ENCODE measurements at places on chromosomes 11 and 22.

DNA sequence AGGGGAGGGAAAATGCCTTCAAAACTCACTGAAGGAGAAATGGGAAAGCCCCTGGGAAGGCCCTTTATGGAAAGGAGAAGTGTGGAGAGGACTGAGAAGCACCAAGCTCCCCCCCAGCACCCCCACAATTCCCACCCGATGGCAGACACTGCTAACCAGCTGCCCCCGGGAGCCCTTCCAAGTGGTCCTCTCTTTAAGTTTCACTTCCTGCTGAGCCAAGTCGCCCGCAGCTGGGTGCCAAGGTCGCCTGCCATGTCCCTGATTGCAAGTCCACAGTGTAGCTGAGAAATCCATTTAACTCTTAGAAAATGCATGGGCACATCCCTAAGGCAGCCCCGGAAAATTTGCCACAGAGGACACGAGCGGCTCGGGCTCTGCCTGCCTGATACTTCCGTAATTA, 68.2 kb downstream of the GALNT18 start:
- no peak for DNase-seq

- DNase-seq = no peak
These were observed at the start of gene APOL4 for GRCh38 chr22:36201630-36202319. TSS of gene APOL4 (minus strand) at chr22:36201809. CDS start at chr22:36201734, 75 bp downstream.

DNA sequence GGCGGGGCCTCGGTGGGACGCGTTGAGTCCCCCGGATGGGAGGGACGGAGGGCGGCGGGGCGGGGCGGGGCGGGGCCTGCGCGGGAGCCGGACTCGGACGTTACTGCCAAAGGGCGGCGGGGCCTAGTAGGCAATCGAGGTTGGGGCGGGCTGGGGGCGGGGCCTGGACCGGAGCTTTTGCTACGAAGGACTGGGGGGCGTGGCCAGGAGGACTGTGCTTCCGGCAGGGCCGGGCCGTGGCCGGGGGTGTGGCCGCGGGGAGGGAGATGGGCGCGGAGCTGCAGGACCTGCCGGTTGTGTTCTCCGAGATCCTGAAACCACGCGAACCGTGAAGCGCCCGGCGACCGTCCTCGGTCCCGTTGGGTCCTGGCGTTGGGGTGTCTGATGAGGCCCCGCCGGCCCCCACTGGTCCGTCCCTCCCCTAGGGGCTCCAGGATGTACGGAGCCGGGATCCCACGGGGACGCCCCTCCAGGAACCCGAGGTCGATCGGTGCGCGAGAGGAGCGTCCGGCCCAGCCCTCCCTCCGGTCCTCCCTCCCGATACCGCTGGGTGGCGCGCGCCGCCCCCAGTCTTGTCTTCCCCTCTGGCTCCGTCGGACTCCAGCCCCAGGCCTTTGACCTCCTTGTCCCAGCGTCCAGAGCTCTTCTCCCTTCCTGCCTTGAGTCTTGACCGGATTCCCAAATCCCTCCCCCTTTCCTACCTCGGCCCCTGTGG, 648 bp upstream of the NUDT8 start:
- DNase-seq = peak; percentile 98

- no peak for DNase-seq
These were observed 761 bp downstream of the HMBS start for GRCh38 chr11:119085437-119085847.

- DNase-seq = no peak
These were observed 52.1 kb downstream of the MYH9 start for GRCh38 chr22:36335621-36336020.

DNA sequence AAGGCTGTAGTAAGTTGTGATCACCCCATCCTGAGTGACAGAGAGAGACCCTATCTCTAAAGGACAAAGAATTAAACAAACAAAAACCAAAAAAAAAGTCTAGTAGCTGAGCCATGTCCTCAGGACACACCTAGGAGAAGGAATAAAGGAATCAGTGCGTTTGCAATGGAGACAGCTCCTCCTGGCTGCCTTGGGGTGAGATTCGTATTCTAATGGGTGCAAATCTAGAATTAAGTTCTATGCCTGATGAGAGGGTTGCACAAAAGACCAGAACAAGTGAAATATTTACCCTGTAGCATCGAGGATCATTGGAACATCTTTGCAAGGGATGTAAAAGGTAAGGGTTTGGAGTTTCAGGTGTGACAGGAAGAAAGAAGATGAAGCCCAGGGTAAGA, 70.3 kb upstream of the BMAL1 start:
- no peak for DNase-seq

- DNase-seq = no peak
These were observed 40.0 kb upstream of the PHOX2A start for GRCh38 chr11:72283947-72284346.

GRCh38 chr11:131063638-131064037, 147.4 kb upstream of the SNX19 start:
- no peak for DNase-seq

- DNase-seq = peak; percentile 36
These were observed 125.8 kb downstream of the MICAL2 start for GRCh38 chr11:12235947-12236743.

GRCh38 chr11:19283991-19284390, 43.2 kb upstream of the E2F8 start:
- no peak for DNase-seq

DNA sequence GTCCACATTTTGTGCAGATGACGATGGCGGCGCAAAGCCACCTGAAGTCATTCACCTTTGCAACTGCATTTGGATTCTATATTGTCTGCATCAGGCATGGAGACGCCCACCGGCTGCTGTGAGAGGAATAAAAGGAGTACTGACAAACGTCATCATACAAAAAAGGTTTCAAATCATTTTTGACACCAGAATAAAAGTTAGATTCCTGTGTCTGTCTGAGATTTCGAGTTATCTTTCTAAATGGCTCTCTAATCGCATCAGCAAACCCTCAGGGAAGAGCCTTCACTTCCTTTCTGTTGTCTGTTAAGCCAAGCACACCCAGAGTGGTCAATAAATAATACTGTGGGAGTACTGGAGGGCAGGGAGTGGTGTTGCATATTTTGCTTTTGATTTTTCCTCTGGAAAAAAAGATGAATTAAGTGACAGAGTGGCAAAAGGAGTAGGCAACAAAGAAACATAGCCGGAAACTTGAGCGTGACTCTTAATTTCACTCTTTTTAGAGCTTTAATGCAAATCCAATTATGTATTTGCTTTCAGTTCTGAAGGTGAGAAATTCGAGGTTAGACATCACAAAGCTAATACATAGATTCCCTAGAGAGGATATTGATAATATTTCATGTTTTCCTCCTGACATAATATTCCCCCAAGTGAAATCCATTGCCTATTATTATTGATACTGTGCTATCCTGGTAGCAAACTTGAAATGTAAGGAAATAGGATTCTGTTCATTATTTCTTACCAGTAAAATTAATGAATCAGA, 150.8 kb upstream of the MTMR2 start:
- no peak for DNase-seq

DNA sequence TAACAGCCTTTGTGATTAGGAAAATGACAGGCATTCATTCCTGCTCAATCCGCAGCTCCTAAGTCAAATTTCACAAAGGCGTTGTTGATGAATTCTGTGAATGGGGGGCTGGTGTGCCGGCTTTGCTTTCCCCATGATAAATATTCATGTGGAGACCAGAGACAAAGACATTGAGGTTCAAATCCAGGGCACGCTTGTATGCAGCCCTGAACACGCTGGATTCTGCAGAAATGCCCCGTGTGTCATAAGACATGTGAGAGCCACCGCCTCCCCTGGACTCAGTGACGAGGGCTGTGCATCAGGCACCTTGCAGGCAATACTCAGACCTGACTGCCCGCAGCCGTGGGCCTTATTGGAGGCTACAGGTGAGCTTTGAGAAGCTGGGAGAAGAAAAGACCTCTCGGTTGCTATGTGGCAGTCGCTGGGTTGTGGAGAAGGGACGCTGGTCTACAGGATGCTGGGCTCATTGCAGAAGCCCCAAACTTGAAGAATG, 906.2 kb downstream of the BRD1 start:
- peak; percentile 61 for DNase-seq

GRCh38 chr11:39374963-39375698, 2084.3 kb downstream of the LRRC4C start:
- peak; percentile 3 for DNase-seq

DNA sequence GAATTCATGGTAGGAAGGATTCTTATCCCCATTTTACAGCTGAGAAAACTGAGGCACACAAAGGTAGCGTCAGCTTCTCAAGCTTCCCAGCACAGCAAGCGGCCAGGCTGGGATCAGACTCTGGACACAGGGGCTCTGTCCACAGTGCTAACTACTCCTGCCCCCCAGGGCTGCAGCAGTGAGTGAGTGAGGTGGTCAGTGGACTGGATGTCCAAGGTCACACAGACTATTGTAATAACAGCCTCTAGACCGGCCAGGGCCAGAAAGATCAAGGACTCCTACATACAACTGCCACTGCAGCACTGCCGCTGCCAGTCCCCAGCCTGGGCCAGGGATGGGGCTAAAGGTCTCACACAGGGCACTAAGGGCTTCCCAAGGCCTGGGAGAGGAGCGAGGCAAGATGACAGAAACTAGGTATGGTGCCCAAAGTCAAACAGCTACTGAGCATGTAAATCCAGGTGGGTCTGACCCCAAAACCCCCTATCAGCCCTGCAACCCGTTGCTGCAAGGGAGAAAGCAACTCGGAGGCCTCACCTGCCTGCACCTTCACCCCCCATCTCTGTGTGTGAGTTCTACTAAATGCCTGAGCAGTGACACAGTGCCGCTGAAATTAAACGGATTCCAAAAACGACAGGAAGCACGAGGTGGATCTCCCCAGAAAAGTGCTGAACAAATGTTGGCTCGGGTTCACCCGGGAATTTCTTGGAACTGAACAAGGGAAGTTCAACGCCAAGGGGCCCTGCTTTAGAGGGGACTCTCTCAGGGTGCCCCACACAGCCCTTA, 161.8 kb upstream of the GRK3 start:
- DNase-seq = no peak

- no peak for DNase-seq
These were observed 2.1 kb downstream of the RAPSN start for GRCh38 chr11:47446833-47447232.

DNA sequence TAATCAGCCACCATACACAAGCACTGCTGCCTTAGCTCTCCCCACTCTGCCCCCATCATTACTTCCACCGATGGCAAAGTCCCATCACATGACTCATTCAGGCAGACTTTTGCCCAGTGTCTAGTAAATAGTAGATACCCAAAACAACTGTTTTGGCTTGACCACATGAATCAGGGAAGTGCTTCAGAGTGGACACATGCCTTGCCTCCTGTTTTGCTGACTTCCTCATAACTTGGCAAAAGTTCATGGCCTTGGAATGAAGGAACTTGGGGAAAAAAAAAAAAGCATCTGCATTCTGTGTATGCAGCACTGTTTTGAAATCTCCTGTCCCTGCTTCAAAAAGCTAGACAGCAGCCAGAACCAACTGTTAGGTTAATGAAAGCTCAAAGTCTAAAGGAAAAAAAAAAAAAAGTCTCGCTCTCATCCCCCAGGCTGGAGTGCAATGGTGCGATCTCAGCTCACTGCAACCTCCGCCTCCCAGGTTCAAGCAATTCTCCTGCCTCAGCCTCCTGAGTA, 335.3 kb downstream of the FAM181B start:
- DNase-seq = no peak

- DNase-seq = no peak
These were observed 15.7 kb upstream of the MYEOV start for GRCh38 chr11:69278091-69278867.

- no peak for DNase-seq
These were observed 264.1 kb upstream of the PLET1 start for GRCh38 chr11:112524798-112525197.

DNA sequence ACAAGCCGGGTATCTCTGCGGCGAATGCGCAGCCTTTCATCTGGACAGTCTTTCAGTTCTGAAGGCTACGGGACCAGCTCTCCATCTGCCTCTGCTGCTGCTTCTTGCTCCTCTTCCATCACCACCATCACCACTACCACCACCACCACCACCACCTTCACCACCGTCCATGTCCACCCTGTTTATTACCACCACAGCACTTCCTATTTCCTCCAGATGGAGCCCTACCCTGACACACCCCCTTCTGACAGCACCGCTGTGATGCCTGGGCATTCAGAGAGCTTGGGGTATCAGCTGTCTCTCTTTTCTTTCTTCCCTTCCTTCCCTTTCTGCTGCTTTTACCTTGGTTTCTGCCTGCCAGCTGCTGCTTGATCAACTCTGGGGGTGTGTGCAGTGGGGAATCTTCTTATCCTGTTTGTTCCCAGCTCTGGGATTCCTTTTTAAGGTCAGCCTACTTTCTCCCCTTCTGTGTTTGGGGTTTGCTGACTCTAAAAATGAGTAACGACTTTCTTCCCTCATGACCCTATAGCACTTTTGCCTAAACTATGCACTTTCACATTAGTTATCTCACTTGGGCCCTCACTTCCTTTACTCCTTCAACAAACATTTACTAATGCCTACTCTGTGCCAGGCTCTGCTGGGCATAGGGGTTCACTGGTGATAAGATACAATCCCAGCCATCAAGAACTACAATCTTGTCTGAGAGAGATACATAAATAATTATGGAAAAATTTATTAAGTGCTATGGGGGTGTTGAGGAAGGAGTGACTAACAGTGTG, 7.8 kb upstream of the RRM1 start:
- DNase-seq = no peak

DNA sequence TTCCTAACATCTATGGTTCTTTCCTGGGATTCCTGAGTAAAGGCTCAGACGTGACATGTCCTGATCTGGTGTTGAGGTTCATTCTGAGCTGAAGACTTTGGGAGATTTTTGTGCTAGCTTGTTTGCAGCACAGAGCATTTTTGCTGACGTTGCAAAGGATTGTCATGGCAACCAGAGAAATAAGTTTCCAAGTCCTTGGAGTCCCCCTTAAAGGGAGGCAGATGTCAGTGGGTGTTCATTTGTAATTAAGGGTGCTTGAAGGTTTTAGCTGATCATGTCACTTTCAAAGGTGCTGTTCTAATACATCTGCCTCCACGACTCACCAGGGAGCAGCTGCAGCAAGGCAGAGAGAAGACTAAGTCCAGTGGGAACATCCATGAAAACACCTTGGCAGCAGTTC, 5.4 kb upstream of the SYN3 start:
- no peak for DNase-seq

DNA sequence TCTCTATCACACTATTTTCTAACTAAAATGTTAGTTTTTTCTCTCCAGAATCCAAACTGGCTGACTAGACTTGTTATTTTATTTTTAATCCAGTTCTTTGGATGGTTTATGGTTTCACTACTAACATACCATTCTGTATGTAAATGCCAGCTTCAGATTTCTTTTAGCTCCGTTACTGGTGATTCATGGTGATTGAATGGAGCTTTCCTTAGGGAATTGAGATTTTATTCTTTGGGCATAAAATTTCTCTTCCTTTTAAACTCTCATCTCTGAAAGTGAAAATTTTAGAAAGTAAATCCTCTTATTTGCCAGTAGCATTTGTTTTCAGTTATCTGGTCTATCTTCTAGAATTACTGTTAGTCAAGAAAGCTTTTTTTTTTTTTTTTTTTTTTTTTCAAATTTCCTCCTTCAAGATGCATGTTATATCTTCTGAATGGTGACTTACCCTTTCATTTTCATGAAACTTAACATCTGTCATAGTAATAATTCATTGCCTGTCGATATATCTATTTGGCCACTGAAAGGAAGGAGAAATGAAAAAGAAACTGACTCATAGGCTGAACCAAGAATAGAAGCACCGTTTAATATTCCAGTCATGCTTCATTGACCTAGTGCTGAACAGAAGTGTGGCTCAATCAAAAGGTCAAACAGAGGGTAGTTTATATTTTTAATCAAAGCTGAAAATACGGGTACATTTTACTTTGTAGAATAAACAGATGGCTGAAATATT, 6.4 kb downstream of the ENDOD1 start:
- no peak for DNase-seq

GRCh38 chr22:31079095-31079642, 1.9 kb upstream of the SMTN start:
- DNase-seq = peak; percentile 10

GRCh38 chr11:123450623-123451022, 20.6 kb downstream of the GRAMD1B start:
- no peak for DNase-seq

GRCh38 chr11:108790501-108791299, 125.8 kb downstream of the DDX10 start:
- DNase-seq = no peak
